ENCODE measurements at places on chromosomes 1 and 21. TPM values are rescaled to one million over a fixed set of nuclear protein-coding genes. Genes with fewer than 3 reads are reported as not detected.

The NEXN gene
- 5.3 TPM for total RNA-seq

The LRRC52 gene
- not detected for total RNA-seq

The IL19 gene
- total RNA-seq: not detected

The INSRR gene
- not detected for total RNA-seq

The ACTL8 gene
- not detected for total RNA-seq

The OLFML3 gene
- total RNA-seq: 11.1 TPM

- no peak for DNase-seq
Observed at GRCh38 chr21:27320868-27321267, 354.0 kb upstream of the ADAMTS5 start.

DNA sequence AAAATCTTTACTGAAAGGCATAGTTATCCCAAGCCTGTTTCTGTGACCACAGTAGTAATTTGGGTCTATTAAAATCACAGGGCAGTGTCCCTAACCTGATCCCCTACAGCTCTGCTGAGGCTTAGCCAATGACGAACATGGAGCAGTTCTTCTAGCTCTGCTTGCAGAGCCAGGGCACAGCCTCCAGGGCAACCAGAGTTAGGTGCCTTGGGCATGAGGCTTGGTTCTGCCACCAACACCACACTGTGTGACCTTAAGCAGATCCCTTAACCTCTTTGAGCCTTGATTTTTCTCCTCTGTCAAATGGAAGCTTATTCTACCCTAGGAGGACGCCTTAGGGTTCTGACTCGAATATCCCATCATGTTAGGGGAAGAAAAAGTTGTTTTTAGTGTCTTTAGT, 86.7 kb upstream of the TLR5 start:
- DNase-seq: no peak

GRCh38 chr1:41280202-41281032, 38.3 kb upstream of the SCMH1 start:
- no peak for DNase-seq

GRCh38 chr21:24714646-24715200, 892.6 kb downstream of the MRPL39 start:
- DNase-seq: no peak

DNA sequence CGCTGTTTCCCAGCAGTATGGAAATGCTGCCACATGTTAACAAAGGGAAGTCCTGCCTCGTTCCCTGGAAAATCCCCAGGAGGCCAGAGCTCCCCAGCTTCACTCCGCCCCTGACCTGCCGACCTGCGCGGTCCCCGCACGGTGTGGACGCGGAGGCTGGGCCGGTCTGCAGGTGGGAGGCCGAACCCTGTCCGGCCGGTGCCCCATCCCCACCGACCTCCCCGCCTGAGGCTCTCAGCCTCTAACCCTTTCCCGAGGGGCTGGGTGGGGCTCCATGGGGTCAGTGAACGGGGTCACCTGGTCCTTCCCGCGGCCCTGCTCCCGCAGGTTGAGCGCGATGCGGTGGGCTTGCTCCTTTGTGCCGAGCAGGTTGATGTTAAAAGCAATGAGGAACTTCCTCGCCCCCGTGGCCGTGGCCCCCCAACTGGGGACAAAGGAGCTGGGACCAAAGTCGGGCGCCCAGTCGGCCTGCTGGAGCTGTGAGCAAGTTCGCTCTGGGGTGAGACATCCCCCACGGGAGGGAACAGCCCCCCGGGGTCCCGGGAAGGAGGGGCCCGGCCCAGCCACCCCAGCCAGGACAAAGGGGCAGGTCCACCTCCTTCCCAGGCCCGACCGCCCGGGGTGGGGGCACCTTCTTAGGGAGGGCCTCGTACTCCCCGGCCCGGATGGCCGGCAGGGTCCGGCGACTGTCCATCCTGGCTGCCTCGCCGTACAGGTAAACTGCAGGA, 4.0 kb downstream of the FTCD start:
- no peak for DNase-seq

- DNase-seq: no peak
Observed at GRCh38 chr1:185444676-185445075, 127.6 kb upstream of the IVNS1ABP start.

DNA sequence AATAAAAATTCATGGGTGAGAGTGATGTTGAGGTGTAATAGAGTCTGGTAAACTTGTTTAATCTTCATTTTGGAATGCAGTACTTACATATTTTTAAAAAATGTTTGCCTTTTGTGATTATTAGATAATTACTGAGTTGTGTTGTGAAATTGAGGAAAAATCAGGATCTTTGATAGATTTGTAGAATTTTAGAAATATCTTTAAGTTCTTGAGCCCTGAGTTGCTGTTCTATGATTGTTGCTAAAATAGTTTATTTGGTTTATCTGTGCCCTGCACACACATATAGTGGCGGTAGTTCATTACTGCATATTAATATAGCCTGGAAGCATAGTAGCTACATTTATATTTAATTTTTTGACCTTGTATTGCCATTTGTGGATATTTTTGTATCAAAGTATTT, 1.6 kb downstream of the B3GALT2 start:
- DNase-seq: no peak

GRCh38 chr1:1510912-1511532, 940 bp upstream of the ATAD3A start:
- DNase-seq: peak; percentile 29

GRCh38 chr1:91672601-91673161, 172.0 kb downstream of the CDC7 start:
- no peak for DNase-seq

Measured in foreskin keratinocyte (primary cell).